ENCODE measurements at places on chromosomes 6 and 20. TPM values are rescaled to one million over a fixed set of nuclear protein-coding genes. Genes with fewer than 3 reads are reported as not detected.

The NR2E1 gene
- 0.03 TPM for total RNA-seq

The C20orf144 gene
- not detected for total RNA-seq

The PDE10A gene
- 2.4 TPM for total RNA-seq

The ENPP4 gene
- total RNA-seq = 12.6 TPM

The TAAR1 gene
- not detected for total RNA-seq

The SKIC2 gene
- 35.5 TPM for total RNA-seq

The RARS2 gene
- total RNA-seq = 50.4 TPM

The LSM14B gene
- total RNA-seq = 33.2 TPM

The TREML1 gene
- total RNA-seq = not detected

The TFEB gene
- 6.5 TPM for total RNA-seq

The HUS1B gene
- not detected for total RNA-seq

The LGSN gene
- not detected for total RNA-seq

The TREML2 gene
- total RNA-seq = not detected

The OLIG3 gene
- total RNA-seq = not detected

The MTFR2 gene
- total RNA-seq = 4.6 TPM

The KCNB1 gene
- total RNA-seq = not detected

The RFX6 gene
- not detected for total RNA-seq

The SCRT2 gene
- total RNA-seq = not detected

The GHRH gene
- total RNA-seq = not detected

The OPN5 gene
- not detected for total RNA-seq

The SIRPD gene
- not detected for total RNA-seq

The CST5 gene
- not detected for total RNA-seq

The FAM83C gene
- total RNA-seq = not detected

The IBTK gene
- total RNA-seq = 47.0 TPM

The KCNK5 gene
- total RNA-seq = not detected

The ZC2HC1B gene
- total RNA-seq = not detected

The NKAIN4 gene
- not detected for total RNA-seq

The MYT1 gene
- total RNA-seq = not detected

The HCRTR2 gene
- not detected for total RNA-seq

The TMEM74B gene
- total RNA-seq = not detected

The GNMT gene
- total RNA-seq = 0.58 TPM

The CALHM6 gene
- total RNA-seq = not detected

The EPPIN gene
- total RNA-seq = not detected

The TNFRSF21 gene
- 0.68 TPM for total RNA-seq

The BCAS1 gene
- 0.66 TPM for total RNA-seq

The TCP11 gene
- total RNA-seq = 1.6 TPM

The SLC17A9 gene
- not detected for total RNA-seq

The ADGB gene
- total RNA-seq = not detected

The FNDC11 gene
- not detected for total RNA-seq

The SAMD3 gene
- total RNA-seq = 0.29 TPM

The RBM12 gene
- 59.2 TPM for total RNA-seq

The LRRC73 gene
- total RNA-seq = not detected

The CGA gene
- total RNA-seq = not detected

The STX11 gene
- total RNA-seq = 9.7 TPM

The MUC21 gene
- not detected for total RNA-seq

The FRMD1 gene
- not detected for total RNA-seq

The SIRPB2 gene
- total RNA-seq = not detected

The ADAM33 gene
- total RNA-seq = not detected

The RPS21 gene
- total RNA-seq = 1,057 TPM

The ADIG gene
- not detected for total RNA-seq
